ENCODE measurements at places on chromosomes 2 and 18.

DNA sequence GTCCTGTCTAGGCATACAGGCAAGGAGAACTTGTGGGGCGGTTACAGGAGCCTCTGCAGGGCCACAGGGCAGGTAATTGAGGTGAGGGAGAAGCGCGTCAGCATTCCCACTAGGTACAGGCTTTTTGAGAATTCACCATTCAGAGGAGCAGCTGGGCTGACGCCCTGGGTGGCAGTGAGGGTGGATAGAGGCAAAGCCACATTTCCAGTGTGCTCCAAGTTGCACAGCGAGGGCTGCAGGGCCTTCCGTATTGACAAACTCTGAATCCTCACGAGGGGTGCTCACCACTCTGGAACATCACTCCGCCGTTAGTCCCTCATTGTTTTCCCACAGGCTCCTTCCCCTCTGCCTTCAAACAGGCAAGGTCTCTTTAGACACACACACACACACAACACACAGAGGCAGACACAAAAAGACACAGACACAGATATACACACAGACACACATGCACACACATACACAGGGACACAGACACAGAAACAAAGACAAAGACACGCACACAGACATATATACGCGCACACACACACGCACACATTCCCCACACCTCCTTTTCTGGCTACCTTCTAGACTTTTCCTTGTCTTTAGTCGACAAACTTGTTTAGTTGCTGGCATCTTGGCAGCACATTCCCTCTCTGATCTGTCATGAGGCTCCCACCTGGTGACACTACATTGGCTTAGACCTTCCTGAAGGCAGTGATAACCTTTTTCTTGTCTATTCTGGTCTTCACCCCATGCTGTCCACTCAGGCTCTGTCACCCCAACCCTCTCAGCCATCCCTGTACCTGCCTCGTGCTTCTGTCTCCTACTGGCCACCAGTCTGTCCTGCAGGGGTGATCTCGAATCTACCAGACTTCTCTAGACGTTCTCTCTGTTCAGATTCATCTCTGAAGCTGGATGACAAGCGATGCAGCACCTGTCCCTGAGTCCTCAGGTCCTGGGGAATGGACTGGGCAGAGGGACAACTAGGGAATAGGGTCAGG, 136.8 kb downstream of the ALPK2 start:
- DNase-seq, result no peak

GRCh38 chr2:156765043-156765442, 328.9 kb downstream of the GPD2 start:
- no peak for DNase-seq

DNA sequence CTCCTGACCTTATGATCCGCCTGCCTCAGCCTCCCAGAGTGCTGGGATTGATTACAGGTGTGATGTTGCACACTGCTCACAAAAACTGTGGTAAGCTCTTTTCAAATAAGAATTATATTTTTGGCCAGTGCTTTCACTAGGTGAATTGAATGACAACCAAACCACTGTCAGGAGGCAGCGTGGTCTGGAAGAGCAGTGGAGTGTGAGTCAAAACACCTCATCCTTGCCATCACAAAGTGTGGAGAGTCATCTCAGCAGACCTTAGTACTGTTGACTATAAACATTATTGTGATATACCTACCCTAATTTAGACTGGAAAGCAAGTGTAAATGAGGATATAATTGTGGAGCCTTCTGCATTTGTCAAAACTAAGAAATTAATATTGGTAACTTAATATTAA, 61.3 kb downstream of the UBE2E3 start:
- no peak for DNase-seq

DNA sequence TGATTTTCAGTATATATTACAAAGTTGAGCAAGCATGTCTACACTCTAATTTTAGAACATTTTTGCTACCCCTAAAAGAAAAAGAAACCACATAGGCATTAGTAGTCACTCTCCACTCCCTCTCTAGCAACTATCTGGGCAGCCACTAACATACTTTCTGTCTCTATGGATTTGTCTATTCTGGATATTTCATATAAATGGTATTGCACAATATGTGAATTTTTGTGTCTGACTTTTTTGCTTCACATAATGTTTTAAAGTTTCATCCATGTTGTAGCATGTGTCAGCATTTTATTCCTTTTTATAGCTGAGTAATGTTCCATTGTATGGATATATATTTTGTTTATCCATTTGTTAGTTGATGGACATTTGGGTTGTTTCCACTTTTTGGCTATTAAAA, 232.5 kb upstream of the CTAGE1 start:
- no peak for DNase-seq

DNA sequence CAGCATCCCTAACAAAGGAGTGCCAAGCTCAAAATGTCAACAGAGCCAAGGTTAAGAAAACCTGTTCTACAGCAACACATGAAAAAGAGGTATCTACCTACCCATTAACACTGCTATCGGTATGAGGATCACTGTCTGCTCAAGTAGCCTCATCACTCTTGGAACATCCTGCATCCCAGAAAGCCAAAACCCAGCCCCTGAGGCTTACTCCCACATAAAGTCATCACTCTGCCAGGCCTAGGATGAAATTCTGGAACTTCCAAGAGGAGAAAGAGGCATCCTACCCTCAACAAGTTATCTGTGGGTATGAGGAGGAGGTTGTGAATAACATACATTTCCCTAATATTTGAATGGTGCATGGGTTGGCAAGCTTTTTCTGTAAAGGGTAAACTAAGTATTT, 25.5 kb downstream of the CDH2 start:
- no peak for DNase-seq

- DNase-seq, result no peak
These were observed 172.7 kb upstream of the FHL2 start for GRCh38 chr2:105571445-105571987.

DNA sequence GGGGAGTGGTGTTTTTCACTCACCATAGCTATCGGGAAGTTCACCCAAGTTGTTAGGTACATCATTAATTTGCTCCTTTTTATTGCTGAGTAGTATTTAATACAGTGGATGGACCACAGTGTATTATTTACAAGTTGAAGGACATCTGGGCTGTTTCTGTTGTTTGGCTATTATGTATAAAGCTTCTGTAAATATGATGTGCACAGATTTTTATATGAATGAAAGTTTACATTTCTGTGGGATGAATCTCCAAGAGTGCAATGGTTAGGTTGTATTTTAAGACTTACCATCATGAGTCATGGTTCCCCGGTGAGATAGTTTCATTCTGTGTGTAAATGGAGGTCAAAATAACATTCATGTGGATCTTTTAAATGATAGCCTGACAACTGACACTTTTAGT, 337.4 kb downstream of the PTPRM start:
- DNase-seq, result no peak

DNA sequence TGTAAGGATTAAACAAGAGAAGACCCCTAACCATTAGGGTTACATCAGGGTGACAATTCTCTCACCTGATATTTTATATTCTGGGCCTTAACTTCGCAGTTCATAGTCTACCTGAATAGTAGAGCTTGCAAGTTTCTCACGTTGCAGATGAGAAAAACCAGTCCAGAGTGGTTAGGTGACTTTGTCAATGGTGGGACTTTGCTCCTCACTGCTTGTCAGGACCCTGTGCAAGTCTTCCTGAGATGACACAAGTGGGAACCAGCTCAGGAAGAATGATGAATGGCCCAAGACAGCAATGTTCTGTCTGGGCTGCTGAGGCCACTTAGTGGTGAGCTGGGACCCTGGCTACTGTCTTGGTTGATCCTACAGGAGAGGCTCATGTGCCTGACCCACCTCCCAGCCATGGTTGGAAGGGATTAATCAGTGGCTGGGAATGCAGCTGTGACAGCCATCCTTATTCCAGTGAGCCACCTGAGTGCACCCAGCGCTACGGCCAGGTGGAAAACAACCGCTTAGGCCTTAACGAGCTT, 16.9 kb downstream of the LGALSL start:
- DNase-seq, result no peak

DNA sequence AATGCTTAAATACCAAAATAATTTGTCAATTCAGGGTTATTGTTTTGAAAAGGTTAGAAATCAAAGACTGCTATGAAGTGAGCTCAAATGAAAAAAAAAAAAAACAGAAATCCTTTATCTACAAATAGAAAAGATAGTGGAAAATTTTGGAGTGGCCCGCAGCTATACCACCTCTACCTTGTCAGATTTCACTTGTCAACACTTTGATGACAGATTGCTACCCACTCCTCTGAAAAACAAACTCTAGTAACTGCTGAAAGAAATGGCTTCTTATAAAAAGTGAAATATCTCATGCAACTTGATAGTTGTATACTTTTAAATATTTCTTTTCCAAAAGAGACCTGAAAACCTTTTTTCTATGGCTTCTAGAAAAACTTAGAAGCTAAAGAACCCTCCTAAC, 84.5 kb downstream of the WDPCP start:
- no peak for DNase-seq

GRCh38 chr2:32931945-32932709, 14.6 kb upstream of the LTBP1 start:
- DNase-seq, result no peak

DNA sequence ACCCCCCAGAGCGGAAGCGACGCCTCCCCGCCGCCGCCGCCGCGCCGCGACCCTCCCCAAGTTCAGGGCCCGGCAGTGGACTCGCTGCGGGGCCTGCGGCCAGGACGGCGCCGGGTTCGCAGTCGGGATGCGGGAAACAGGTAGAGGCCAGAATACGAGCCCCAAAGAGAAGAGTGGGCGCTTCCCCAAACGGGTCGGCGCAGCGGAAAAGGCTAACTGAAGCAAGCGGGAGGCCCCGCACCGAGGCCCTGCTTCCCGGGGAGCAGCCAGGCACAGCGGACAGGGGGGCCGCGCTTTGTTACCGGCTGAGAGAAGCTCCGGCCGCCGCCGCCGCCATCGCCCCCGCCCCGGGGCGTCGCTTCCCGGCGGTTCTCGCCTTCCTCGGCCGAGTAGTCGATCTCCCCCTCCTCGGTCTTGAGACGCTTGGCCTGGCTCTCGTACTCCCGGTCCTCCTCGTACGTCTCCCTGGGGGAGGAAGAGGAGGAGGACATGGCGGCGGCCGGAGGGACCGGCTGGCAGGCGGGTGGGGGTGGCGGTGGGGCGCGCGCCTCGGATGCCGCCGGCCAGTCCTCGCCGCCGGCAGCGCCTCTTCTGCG, 494 bp downstream of the HNRNPLL start:
- no peak for DNase-seq

- no peak for DNase-seq
These were observed 262.1 kb downstream of the LPIN1 start for GRCh38 chr2:12008425-12009061.

DNA sequence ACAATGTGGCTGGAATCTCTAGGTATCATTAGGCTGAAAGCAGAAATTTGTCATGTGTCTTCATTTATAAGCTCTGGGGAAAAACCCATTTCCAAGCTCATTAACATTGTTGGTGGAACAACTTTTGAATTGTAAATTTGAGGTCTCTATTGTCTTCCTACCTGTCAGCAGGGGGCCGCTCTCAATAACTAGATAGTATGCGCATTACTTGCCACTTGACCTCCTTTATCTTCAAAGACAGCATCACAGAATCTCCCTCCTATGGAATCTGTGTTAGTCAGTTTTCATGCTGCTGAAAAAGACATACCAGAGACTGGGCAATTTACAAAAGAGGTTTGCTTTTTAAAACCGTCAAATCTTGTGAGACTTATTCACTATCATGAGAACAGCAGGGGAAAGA, 223.1 kb downstream of the CALCRL start:
- DNase-seq, result no peak

DNA sequence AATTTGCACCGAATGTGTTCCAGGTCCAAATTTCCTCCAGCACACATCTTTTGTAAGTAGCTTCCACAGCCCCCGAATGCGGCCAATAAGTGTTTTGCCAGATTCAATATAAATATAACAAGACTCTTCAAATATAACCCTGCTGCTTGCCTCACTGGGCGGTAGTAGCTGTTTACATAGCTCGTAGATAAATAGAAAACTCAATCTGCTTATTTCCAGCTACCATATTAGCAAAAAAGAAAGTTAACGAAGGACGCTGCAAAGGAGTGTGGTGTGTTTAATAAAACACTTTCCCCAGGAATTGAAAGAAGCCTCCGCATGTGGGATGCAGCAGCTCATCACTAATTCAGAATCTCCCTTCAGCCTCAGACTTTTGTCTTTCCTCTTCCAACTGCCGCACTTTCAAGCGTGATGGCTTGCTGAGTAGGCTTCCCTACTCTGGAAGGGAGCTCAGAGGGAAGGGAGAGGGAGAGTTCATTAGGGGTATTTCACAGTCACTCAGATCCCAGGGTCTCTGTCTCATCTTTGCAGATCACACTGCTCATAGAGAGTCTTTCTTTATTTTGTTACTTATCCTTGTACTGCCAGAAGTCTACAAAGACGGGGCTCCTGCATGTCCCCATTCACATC, 367.0 kb downstream of the RND3 start:
- DNase-seq, result no peak
